ENCODE measurements at places on chromosomes 6 and 20. TPM values are rescaled to one million over a fixed set of nuclear protein-coding genes. Genes with fewer than 3 reads are reported as not detected.

Gene CYP39A1
- total RNA-seq: not detected

Gene SLC17A4
- total RNA-seq: not detected

Gene OR2H2
- not detected for total RNA-seq

Gene ZSCAN12
- 2.0 TPM for total RNA-seq

Gene LAMA2
- total RNA-seq: 0.73 TPM

Gene TRIM38
- total RNA-seq: 1.8 TPM

Gene DLL1
- total RNA-seq: 0.23 TPM

Gene TMC2
- not detected for total RNA-seq

Gene RNF217
- total RNA-seq: 9.5 TPM

Gene GOPC
- 7.7 TPM for total RNA-seq

Gene FAXC
- 5.1 TPM for total RNA-seq

Gene CLDN20
- total RNA-seq: not detected

Gene LTB
- total RNA-seq: 0.25 TPM

Gene PLEKHG1
- 0.26 TPM for total RNA-seq

Gene SPEF1
- total RNA-seq: 2.0 TPM

Gene KCNB1
- total RNA-seq: 0.51 TPM

Gene CGAS
- 5.2 TPM for total RNA-seq

Gene PAK5
- not detected for total RNA-seq

Gene CPXM1
- not detected for total RNA-seq

Gene GSTA1
- not detected for total RNA-seq

Gene ELOVL4
- total RNA-seq: 1.6 TPM

Gene HFE
- total RNA-seq: 11.7 TPM

Gene CARMIL1
- 7.8 TPM for total RNA-seq

Gene CRISP3
- not detected for total RNA-seq

Gene IL17F
- total RNA-seq: not detected

Gene BMP6
- total RNA-seq: 20.4 TPM

Gene LINC00237
- total RNA-seq: not detected

Gene DUSP22
- 13.7 TPM for total RNA-seq

Gene NELFE
- 80.4 TPM for total RNA-seq

Gene ZSWIM1
- 6.6 TPM for total RNA-seq

Gene EFCAB8
- total RNA-seq: not detected

Gene AKAP12
- total RNA-seq: 120 TPM

Gene C6orf163
- total RNA-seq: 0.36 TPM

Gene ALDH5A1
- 8.3 TPM for total RNA-seq

Gene RAB44
- total RNA-seq: 0.06 TPM

Gene FLRT3
- 1.8 TPM for total RNA-seq

Gene SLC17A1
- total RNA-seq: 0.10 TPM

Gene ZNF322
- total RNA-seq: 5.2 TPM

Gene SMLR1
- total RNA-seq: not detected

Gene MAP7
- 32.5 TPM for total RNA-seq

Gene PAX1
- total RNA-seq: not detected

Gene EPHA7
- 0.05 TPM for total RNA-seq

Gene ACSS1
- 11.8 TPM for total RNA-seq

Gene VTA1
- 43.6 TPM for total RNA-seq

Gene CST7
- total RNA-seq: not detected

Gene C2
- 0.15 TPM for total RNA-seq

Gene WFDC10B
- total RNA-seq: not detected

Gene SLC22A3
- 37.0 TPM for total RNA-seq

Gene ADRM1
- 177 TPM for total RNA-seq

Gene TSPYL4
- total RNA-seq: 3.8 TPM

Gene NHLRC1
- 2.2 TPM for total RNA-seq

Gene TNXB
- 0.95 TPM for total RNA-seq

Gene MYL9
- total RNA-seq: 19.9 TPM

All from A549 treated with RU486 at 1 μM for 4 hours (cell line).